ENCODE measurements at places on chromosomes 1 and 21.

GRCh38 chr1:244347942-244348341, 103.8 kb downstream of the ADSS2 start:
- H3K36me3 ChIP-seq, result no peaks in the 10 kb centered on the region
- H3K27me3 ChIP-seq, result no peaks in the 10 kb centered on the region
- H3K27ac ChIP-seq, result no peak overlapping the region
- H3K4me3 ChIP-seq, result no peak overlapping the region
- no peaks in the 10 kb centered on the region for H3K4me1 ChIP-seq

GRCh38 chr1:205251576-205251975, 23.8 kb downstream of the TMCC2 start:
- H3K27me3 ChIP-seq, result no peaks in the 10 kb centered on the region
- H3K4me3 ChIP-seq, result no peak overlapping the region
- peaks cover 12% of the 10 kb centered on the region for H3K36me3 ChIP-seq
- no peak overlapping the region for H3K27ac ChIP-seq
- H3K4me1 ChIP-seq, result peaks cover 50% of the 10 kb centered on the region
- DNase-seq, result no peak

DNA sequence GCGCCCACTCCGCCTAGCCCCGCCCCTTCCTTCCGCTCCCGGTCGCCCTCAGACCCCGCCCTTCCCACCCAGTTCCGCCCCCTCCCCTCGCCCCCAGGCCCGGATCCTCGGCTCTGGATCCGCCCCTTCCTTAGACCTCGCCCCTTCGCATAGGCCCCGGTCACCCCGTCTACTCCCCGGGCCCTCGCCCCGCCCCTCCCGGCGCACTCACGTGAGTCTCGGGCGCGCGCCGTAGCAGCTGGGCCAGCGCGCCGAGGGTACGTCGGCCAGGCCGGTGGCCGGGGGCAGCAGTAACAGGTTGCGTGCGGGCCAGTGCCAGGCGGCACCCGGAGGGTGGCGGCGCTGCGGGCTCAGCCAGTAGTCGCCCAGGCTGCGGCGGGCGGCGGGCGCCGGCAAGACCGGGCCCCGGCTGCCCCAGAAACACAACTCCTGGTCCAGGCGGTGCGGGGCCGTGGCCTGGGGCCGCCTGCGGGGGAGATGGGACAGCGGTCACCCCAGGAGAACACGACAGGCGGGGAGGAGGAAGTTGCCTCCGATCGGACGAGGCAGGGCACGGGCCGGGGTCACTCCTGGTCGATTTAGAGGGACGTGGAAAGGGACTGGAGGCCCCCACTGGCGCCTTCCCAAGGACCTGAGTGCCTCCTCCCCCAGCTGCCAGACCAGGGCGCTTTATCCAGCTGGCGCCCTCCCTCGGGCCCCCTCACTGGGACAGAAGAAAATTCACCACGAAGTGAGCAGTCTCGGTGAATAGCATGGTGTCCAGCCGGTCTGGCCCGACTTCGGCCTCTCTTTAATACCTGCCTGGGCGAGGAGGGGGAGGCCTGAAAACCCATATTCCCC, 10.7 kb downstream of the FAM229A start:
- peak overlapping the region; percentile 88 for H3K27ac ChIP-seq
- DNase-seq, result peak; percentile 99
- peaks cover 9% of the 10 kb centered on the region for H3K36me3 ChIP-seq

- H3K4me3 ChIP-seq, result no peak overlapping the region
- H3K36me3 ChIP-seq, result peaks cover 91% of the 10 kb centered on the region
- no peak overlapping the region for H3K27ac ChIP-seq
- no peaks in the 10 kb centered on the region for H3K4me1 ChIP-seq
- DNase-seq, result no peak
- H3K27me3 ChIP-seq, result no peaks in the 10 kb centered on the region
Observed at GRCh38 chr1:154346276-154346917, 21.1 kb downstream of the ATP8B2 start.

GRCh38 chr21:37562920-37563640, 196.5 kb downstream of the DYRK1A start:
- peak overlapping the region; percentile 75 for H3K4me3 ChIP-seq
- no peaks in the 10 kb centered on the region for H3K36me3 ChIP-seq
- no peak for DNase-seq
- peaks cover 25% of the 10 kb centered on the region for H3K4me1 ChIP-seq
- no peaks in the 10 kb centered on the region for H3K27me3 ChIP-seq

DNA sequence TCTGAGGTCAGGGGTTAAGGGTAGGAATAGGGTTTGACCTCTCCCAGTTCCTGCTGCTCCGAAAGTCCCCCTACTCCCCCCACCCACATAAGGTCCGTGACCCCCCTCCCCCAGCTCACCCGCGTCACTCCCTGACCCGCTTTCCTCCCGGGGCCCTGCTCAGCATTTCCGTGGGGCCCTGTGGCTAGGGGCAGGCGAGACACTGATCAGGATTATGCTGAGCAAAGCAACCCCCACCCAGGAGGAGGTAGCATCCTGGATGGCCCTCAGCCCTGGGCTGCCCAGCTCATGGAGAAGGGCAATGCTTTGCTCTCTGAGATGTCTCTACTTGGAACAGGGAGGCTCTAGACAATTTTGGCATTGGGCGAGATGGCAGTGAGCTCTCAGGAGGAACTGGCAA, 3.7 kb downstream of the RORC start:
- H3K4me3 ChIP-seq, result no peak overlapping the region
- H3K27ac ChIP-seq, result no peak overlapping the region
- H3K4me1 ChIP-seq, result peaks cover 39% of the 10 kb centered on the region
- no peaks in the 10 kb centered on the region for H3K36me3 ChIP-seq
- H3K27me3 ChIP-seq, result no peaks in the 10 kb centered on the region

GRCh38 chr1:201127755-201128455, 921 bp upstream of the ASCL5 start:
- H3K4me1 ChIP-seq, result peaks cover 10% of the 10 kb centered on the region
- no peak overlapping the region for H3K4me3 ChIP-seq
- DNase-seq, result no peak

DNA sequence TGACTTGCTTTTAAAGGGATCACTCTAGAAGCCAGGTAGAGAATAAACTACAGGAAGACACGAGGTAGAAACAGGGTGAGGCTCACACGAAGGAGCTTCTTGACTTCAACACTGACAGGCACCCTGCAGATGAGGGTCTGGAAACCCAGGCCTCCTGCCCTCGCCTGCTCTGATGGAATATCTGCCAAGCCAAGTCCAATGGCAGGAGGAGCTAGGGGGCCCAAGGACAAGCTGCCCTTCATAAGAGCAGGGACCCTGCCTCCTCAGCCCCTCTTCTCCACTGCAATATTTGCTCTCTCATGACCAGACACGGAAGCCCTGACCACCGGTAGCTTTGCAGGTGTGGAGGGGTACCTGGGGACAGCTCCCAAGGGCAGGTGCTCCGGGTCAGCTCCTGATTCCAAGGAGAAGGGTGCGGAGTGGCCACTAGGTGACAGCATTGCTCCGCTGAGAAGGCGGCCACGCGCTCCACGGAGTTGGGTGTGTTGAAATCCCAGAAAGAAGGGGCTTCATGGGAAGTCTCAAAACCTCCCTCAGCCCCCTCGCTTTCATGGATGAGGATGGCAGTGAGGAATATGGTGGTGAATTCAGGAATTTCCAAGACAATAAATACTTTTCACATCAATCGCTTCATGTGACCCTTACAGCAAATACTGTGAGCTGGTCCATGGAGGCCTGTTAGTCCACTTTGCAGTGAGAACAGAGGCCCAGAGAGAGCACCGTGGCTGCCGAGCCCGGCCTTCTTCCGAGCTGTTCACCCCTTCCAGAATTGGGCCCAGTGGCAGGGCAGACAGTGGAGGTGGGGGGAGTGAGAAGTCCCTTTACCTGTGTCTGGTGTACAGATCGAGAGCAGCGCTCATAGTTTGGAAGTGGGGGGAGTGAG, 33.2 kb upstream of the PAX7 start:
- H3K4me1 ChIP-seq, result peaks cover 21% of the 10 kb centered on the region
- no peak overlapping the region for H3K4me3 ChIP-seq
- no peak for DNase-seq
- H3K27ac ChIP-seq, result no peak overlapping the region
- peaks cover 2% of the 10 kb centered on the region for H3K27me3 ChIP-seq

DNA sequence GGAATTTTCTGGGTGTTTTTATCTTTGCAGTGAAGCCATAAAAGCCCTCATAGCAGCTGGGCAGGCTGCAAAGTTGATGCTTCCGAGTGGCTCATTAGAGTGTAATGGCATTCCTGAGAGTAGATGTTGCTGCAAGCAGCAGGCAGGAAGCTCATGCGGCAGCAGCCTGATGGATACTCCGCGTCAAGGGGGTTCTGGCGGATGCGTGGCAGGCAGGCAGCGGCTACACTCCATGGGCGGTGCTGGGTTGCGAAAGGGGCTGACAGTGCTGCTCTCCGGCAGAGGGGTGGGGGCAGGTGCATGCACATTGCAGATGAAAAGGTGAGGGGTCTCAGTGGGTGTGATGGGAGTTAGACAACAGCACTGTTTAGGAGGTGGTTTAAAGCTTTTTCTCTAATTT, 93.2 kb upstream of the AJAP1 start:
- H3K27ac ChIP-seq, result no peak overlapping the region
- H3K4me1 ChIP-seq, result peaks cover 6% of the 10 kb centered on the region
- no peaks in the 10 kb centered on the region for H3K27me3 ChIP-seq

- no peaks in the 10 kb centered on the region for H3K36me3 ChIP-seq
- H3K27me3 ChIP-seq, result no peaks in the 10 kb centered on the region
- no peak overlapping the region for H3K27ac ChIP-seq
- no peak overlapping the region for H3K4me3 ChIP-seq
- no peaks in the 10 kb centered on the region for H3K4me1 ChIP-seq
Observed at GRCh38 chr1:187244623-187245022, 415.9 kb downstream of the PLA2G4A start.

- H3K36me3 ChIP-seq, result no peaks in the 10 kb centered on the region
- no peaks in the 10 kb centered on the region for H3K27me3 ChIP-seq
- H3K4me3 ChIP-seq, result no peak overlapping the region
- H3K27ac ChIP-seq, result no peak overlapping the region
Observed at GRCh38 chr1:177366091-177366490, 195.3 kb downstream of the BRINP2 start.

DNA sequence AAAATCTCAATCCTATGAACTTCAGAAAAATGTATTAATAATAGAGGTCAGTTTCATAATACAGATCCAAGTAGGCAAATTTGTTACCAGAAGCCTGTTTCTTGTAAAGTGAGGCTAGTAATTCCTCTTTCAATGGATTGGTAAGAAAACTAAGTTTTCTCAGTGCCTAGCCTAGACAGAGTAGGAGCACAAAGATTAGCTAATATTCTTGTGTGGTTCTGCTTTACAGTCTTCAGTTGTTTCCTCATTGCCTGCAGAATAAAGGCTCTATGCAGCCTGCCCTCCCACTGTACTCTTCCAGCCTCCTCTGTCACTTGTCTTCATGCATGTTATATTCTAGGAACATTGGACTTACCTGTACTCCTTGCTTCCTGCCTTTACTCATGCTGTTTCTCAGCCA, 2.4 kb upstream of the PPP1R15B start:
- no peak for DNase-seq
- H3K36me3 ChIP-seq, result no peaks in the 10 kb centered on the region
- H3K4me3 ChIP-seq, result no peak overlapping the region
- H3K27me3 ChIP-seq, result no peaks in the 10 kb centered on the region
- H3K27ac ChIP-seq, result no peak overlapping the region

- no peak overlapping the region for H3K4me3 ChIP-seq
- DNase-seq, result no peak
- no peak overlapping the region for H3K27ac ChIP-seq
- H3K27me3 ChIP-seq, result no peaks in the 10 kb centered on the region
Observed at GRCh38 chr21:35674895-35675470, 385.3 kb downstream of the SETD4 start.

DNA sequence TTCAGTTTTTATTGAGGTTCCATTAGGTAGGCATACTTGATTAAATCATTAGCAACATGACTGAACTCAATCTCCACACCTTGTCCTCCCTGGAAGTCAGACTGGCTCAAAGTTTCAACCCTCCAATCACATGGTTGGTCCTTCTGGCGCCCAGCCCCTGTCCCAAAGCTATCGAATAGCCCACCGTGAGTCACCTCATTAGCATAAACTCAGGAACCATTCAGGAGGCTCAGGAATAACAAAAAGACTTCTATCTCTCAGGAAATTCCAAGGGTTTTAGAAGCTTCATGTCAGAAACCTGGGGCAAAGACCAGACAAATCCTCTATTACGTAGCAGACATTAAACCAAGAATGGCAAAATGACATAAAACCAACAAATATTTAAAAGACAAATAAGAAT, 78.6 kb downstream of the RGS2 start:
- H3K4me1 ChIP-seq, result no peaks in the 10 kb centered on the region
- no peak overlapping the region for H3K4me3 ChIP-seq
- H3K27me3 ChIP-seq, result no peaks in the 10 kb centered on the region
- no peaks in the 10 kb centered on the region for H3K36me3 ChIP-seq

DNA sequence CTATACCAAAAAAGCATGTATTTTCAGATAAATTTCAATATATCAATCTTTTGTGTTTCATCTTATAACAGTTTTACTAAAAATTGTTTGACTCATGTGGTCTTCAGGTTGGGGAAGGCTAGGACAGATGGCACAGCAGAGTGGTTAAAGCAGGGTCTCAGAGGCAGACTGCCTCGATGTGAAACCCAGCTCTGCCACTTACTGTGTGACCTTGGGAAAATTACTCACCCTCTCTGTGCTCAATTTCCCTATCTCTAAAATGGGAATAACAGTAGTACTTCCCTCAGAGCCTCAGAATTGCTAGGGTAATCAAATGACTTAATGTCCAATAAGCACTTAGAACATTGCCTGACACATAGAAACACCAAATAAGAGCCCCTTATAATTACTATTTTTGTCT, 262.1 kb upstream of the FMN2 start:
- no peaks in the 10 kb centered on the region for H3K4me1 ChIP-seq
- no peaks in the 10 kb centered on the region for H3K27me3 ChIP-seq
- H3K27ac ChIP-seq, result no peak overlapping the region
- no peak for DNase-seq

GRCh38 chr1:68433395-68433794, 16.4 kb downstream of the RPE65 start:
- H3K36me3 ChIP-seq, result no peaks in the 10 kb centered on the region
- DNase-seq, result no peak
- H3K27ac ChIP-seq, result no peak overlapping the region
- no peaks in the 10 kb centered on the region for H3K27me3 ChIP-seq
- no peaks in the 10 kb centered on the region for H3K4me1 ChIP-seq
- no peak overlapping the region for H3K4me3 ChIP-seq

DNA sequence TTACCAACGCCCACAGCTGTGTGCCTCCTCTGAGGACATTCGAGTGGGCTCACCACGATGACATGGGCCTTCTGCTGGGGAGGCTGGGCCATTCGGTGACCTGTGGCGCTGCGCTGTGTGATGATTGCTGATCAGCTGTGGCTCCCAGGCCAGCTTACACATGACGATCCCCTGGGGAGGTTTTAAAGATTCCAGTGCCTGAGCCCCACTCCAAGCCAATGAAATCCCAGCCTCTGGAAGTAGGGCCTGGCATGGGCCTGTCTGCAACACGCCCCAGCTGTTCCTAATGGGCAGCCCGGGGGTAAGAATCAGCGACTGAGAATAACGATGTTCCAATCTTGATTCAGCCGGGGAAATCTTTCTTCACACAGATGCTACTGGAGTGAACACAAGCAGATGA, 153.7 kb downstream of the KCNJ6 start:
- DNase-seq, result peak; percentile 15
- H3K4me3 ChIP-seq, result no peak overlapping the region
- H3K27ac ChIP-seq, result no peak overlapping the region
- H3K4me1 ChIP-seq, result peaks cover 10% of the 10 kb centered on the region

DNA sequence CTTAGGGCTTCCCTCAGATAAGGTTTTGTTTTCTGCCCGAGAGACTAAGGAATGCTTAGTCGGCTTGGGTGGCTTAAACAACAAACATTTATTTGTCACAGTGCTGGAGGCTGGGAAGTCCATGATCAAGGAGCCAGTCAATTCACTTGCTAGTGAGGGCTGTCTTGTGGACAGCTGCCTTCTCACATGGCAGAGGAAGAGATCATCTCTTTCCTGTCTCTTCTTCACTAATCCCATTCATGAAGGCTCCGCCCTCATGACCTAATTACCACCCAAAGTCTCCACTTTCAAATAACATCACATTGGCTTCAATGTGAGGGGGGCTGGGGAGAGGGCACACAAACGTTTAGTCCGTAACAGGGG, 50.5 kb upstream of the IL12RB2 start:
- H3K27ac ChIP-seq, result no peak overlapping the region
- no peaks in the 10 kb centered on the region for H3K27me3 ChIP-seq
- no peaks in the 10 kb centered on the region for H3K36me3 ChIP-seq
- no peak overlapping the region for H3K4me3 ChIP-seq
